Muscle of leg (tissue), 16 donors: ENCODE measurements at places on chromosomes 2 and 18. TPM values are rescaled to one million over a fixed set of nuclear protein-coding genes. Genes with fewer than 3 reads are reported as not detected.
A peak's percentile ranks its signal among the peaks of the same experiment; 100 is the strongest.

DNA sequence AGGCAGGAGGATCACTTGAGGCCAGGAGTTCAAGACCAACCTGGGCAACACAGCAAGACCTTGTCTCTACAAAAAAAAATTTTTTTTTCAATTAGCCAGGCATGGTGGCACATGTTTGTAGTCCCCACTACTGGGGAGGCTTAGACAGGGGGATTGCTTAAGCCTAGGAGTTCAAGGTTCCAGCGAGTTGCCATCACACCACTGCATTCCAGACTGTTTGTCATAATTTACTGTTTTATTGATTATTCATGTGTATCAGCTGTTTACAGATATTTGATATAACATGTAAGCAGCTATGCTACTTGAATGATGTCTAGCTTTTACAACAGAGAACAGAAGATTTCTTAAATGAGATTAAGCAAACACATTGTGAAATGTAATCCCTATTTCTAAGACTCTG is 35.3 kb downstream of the DSG2 start:
- no peaks in the 10 kb centered on the region for H3K4me1 ChIP-seq
- H3K27me3 ChIP-seq, result no peaks in the 10 kb centered on the region
- DNase-seq, result no peak
- H3K27ac ChIP-seq, result no peak overlapping the region

DNA sequence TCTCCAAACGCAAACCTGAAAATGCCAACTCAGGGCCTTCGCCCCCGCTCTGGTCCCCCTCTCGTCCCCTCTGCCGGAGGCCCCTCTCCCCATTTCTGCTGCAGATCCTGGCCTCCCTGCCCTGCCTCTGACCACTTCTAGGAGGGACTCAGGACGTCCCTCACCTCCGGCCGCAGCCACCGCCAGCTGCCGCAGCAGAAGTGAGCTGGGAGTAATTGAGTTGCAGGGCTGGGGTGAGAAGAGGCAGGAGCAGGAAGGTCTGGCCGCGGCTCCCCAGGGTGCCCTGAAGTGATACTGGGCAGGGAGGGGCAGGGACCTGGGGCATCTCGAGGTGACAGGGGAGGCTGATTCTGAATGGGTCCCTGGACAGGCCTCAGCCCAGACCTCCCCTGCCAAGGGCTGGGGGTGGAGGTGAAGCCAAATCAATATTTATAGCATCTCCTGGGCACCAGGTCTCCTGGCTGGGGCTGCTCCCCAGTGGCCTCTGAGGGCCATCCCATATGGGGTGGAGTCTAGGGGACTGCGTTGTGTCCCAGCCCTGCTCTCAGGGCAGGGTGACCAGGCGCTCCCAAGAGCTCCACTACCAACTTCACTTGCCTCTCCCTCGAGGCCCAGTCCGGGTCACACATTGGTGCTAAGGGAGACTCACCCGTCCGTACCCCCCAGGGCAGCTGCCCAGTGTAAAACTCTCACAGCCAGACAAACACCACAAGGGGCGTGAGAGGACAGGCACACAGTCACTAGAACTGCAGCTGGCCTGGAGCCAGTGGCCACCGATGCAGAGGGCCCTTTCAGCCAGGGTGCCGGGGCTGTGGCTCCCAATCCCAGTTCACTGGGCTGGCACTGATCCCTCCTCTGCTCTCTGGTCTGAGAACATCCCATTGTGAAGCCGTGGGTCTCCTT is 33.0 kb downstream of the KCNIP3 start:
- H3K27me3 ChIP-seq, result no peaks in the 10 kb centered on the region
- no peak overlapping the region for H3K27ac ChIP-seq
- peaks cover 24% of the 10 kb centered on the region for H3K4me1 ChIP-seq
- DNase-seq, result no peak
- H3K4me3 ChIP-seq, result no peak overlapping the region
- no peaks in the 10 kb centered on the region for H3K36me3 ChIP-seq

DNA sequence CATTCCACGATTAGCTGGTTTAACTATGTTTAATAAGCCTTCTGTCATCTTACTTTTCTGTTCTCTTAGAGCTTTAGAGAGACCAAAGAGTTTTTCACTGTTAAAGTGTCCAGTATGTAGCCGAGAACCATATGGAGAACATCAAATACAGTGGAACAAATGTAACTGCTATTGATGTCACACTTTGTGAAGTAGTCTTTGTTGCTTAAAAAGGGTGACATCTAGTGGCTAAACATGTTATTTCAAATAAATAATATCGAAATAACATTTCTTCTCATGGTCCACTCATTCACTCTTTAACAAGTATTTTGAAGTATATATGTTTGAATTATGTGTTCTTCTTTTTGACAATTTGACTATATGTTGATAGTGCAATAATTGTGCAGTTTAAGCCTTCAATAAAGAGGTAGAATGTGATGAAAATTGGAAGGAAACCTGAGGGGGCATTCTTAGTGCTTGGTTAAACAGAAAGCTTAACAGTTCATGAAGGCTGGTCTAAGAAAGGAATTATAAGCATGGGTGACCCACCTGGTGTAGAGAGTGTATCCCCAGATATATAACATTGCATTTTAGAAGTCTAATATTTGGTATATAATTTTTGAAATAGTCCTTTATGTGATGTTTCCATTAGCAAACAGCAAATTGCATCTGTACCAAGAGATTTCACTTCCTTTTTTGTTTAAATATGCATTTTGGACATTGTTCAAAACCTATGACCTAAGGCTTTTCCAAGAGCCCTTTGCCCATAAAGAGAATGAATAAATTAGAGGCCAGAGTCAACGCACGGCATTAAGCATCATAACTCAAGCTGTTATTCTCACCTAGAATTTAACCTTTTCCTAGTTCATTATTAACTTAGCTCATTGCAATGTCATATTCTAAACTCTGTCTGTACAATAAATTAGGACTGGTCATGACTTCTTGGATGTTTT is 112.1 kb downstream of the KYNU start:
- no peak overlapping the region for H3K27ac ChIP-seq
- H3K36me3 ChIP-seq, result no peaks in the 10 kb centered on the region
- H3K4me3 ChIP-seq, result no peak overlapping the region

- H3K4me3 ChIP-seq, result no peak overlapping the region
- no peaks in the 10 kb centered on the region for H3K36me3 ChIP-seq
- no peaks in the 10 kb centered on the region for H3K27me3 ChIP-seq
- H3K27ac ChIP-seq, result no peak overlapping the region
- H3K4me1 ChIP-seq, result no peaks in the 10 kb centered on the region
Measured at GRCh38 chr2:194103941-194104659, 1552.9 kb upstream of the SLC39A10 start.

- H3K4me3 ChIP-seq, result no peak overlapping the region
- no peaks in the 10 kb centered on the region for H3K27me3 ChIP-seq
- H3K4me1 ChIP-seq, result no peaks in the 10 kb centered on the region
- peak; percentile 36 for DNase-seq
Measured at GRCh38 chr18:49178736-49179135, 228.0 kb upstream of the SMAD7 start.

DNA sequence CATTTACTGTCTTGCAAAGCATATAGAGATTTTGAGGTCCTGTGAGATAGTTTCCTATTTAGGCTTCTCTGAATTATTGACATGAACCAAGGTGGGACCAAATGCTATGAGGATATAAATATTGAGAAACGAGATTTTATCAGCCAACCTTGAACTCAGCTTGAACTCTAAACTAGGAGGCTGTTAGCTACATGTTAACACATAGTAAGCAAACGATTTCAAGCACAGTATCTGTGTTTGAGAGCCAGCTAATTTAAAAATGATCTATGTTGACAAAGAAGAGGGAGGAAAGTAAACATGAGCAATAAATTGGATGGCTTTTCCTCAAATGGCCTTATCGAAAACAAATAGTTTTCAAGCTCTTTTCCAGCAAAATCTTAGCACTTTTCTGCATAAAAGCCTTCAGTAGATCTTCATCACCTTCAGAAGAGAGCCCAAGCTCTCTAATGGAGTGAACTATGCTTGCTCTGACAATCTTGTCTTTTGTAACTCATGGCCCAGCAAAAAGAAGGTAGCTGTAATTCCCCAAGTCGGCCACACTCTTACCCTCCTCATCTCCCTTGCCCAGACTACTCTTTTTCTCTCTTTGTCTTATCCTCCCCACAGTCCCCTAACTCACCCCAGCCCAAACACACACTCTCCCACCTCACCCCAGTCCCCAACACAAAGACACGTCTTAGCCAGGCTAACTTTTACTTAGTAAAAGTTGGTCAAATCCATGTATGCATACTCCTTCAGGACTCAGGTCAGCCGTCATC is 14.7 kb downstream of the CD28 start:
- H3K27ac ChIP-seq, result no peak overlapping the region
- peaks cover 2% of the 10 kb centered on the region for H3K4me1 ChIP-seq
- H3K27me3 ChIP-seq, result no peaks in the 10 kb centered on the region
- H3K36me3 ChIP-seq, result no peaks in the 10 kb centered on the region
- DNase-seq, result no peak
- H3K4me3 ChIP-seq, result no peak overlapping the region

- H3K27me3 ChIP-seq, result peaks cover 13% of the 10 kb centered on the region
- H3K4me3 ChIP-seq, result no peak overlapping the region
- peaks cover 70% of the 10 kb centered on the region for H3K4me1 ChIP-seq
- peak; percentile 61 for DNase-seq
- peaks cover 2% of the 10 kb centered on the region for H3K36me3 ChIP-seq
Measured at GRCh38 chr2:120914839-120915521, 179.3 kb downstream of the GLI2 start.

- H3K4me1 ChIP-seq, result no peaks in the 10 kb centered on the region
- H3K27me3 ChIP-seq, result no peaks in the 10 kb centered on the region
- no peak overlapping the region for H3K4me3 ChIP-seq
- no peak for DNase-seq
- H3K36me3 ChIP-seq, result no peaks in the 10 kb centered on the region
Measured at GRCh38 chr2:221999166-221999565, 299.6 kb downstream of the PAX3 start.

GRCh38 chr18:11246495-11247300 is 97.3 kb upstream of the PIEZO2 start:
- peak overlapping the region; percentile 84 for H3K27ac ChIP-seq
- H3K36me3 ChIP-seq, result no peaks in the 10 kb centered on the region
- no peaks in the 10 kb centered on the region for H3K27me3 ChIP-seq

DNA sequence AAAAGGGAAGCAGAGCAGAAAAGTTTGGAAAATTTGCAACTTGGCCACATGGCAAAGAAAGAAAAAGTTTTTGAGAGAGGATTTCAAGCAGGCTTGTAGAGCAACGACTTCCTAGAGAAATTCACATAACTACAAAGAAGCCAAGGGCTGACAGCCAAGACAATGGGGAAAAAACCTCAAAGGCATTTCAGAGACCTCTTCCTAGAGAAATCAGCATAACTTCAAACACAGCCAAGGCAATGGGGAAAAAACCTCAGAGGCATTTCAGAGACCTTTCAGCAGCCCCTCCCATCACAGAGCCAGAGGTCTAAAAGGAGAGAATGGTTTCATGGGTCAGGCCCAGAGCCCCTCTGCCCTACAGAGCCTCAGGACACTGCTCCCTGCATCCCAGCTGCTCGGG is 7.2 kb downstream of the ADI1 start:
- no peak overlapping the region for H3K27ac ChIP-seq
- H3K36me3 ChIP-seq, result peaks cover 33% of the 10 kb centered on the region
- H3K4me3 ChIP-seq, result no peak overlapping the region
- H3K27me3 ChIP-seq, result no peaks in the 10 kb centered on the region

DNA sequence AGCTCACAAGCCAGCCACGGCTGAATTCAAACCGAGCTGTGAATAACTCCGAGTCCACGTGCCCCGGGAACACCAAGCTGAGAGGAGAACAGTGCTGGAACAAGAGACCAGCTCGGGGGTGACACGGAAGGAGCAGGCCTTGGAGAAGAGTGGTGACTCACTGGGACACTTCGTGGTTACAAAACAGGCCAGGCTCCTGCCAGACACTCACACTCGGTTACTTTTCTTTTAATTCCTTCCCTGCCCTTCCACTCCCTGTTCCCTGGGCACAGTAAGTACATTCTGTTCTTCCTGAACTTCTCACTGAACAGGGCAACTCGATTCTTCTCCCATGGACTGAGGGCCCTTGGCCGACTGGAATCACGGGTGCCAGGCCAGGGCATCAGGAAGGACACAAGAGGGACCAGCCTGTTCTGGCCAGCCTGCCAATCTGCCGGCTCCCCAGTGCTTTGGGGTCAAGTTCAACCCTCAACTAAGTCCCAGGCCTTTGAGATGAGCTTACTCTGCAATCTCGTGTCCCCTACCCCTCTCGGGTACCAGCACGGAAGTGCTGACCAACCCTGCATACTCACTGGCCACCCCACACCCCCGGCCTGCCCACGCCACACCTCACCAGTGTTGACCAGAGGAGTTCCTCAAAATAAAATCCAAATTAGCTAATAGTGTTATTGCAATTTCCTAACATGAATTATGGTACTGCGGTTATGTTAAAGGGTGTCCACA is 87.5 kb downstream of the TFCP2L1 start:
- no peak overlapping the region for H3K27ac ChIP-seq
- no peaks in the 10 kb centered on the region for H3K4me1 ChIP-seq
- no peaks in the 10 kb centered on the region for H3K27me3 ChIP-seq
- H3K36me3 ChIP-seq, result no peaks in the 10 kb centered on the region

- DNase-seq, result no peak
- no peaks in the 10 kb centered on the region for H3K27me3 ChIP-seq
- no peak overlapping the region for H3K27ac ChIP-seq
- peaks cover 6% of the 10 kb centered on the region for H3K4me1 ChIP-seq
- no peak overlapping the region for H3K4me3 ChIP-seq
Measured at GRCh38 chr2:237132799-237133198, 47.1 kb downstream of the COPS8 start.

DNA sequence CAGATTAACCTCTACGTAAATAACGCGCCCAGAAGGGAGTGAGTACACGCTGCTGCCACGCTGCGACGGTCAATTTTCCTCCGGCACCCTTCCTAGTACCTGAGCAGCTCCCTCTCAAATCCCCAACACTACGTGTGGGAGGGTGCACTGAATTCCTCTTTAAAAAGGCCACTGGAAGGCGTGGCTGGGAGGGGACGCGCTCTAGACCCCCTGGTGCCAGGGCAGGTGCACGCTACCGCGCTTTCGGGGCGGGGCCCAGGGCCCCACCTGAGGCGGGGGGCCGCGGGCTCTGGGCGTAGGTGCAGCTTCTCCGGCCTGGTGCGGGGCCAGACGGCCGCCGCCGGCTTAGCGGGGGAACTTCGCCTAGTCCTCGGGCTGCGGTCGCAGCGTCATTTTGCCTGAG is 668 bp upstream of the ANKRD12 start:
- no peaks in the 10 kb centered on the region for H3K27me3 ChIP-seq
- H3K36me3 ChIP-seq, result peaks cover 14% of the 10 kb centered on the region

- no peak for DNase-seq
- H3K4me3 ChIP-seq, result no peak overlapping the region
- peaks cover 17% of the 10 kb centered on the region for H3K4me1 ChIP-seq
- no peaks in the 10 kb centered on the region for H3K27me3 ChIP-seq
- no peaks in the 10 kb centered on the region for H3K36me3 ChIP-seq
Measured at GRCh38 chr2:96680561-96681141, 38.1 kb downstream of the FER1L5 start.

Gene ALPI
- total RNA-seq, result not detected

Gene RAB10
- 50.5 TPM for total RNA-seq

Gene SNORC
- 0.80 TPM for total RNA-seq

Gene SCN3A
- total RNA-seq, result 0.35 TPM

Gene SEMA4F
- 2.8 TPM for total RNA-seq

Gene SP110
- 10.9 TPM for total RNA-seq

Gene BCL11A
- total RNA-seq, result 1.1 TPM

Gene XIRP2
- 82.2 TPM for total RNA-seq

Gene CDK5R2
- 0.04 TPM for total RNA-seq
